MM.1S (cell line): ENCODE measurements at places on chromosomes 12 and 14.

GRCh38 chr12:115364921-115365320, 680.9 kb upstream of the TBX3 start:
- DNase-seq: no peak

GRCh38 chr12:130879212-130879686, 7.4 kb downstream of the RAN start:
- peak; percentile 78 for DNase-seq

DNA sequence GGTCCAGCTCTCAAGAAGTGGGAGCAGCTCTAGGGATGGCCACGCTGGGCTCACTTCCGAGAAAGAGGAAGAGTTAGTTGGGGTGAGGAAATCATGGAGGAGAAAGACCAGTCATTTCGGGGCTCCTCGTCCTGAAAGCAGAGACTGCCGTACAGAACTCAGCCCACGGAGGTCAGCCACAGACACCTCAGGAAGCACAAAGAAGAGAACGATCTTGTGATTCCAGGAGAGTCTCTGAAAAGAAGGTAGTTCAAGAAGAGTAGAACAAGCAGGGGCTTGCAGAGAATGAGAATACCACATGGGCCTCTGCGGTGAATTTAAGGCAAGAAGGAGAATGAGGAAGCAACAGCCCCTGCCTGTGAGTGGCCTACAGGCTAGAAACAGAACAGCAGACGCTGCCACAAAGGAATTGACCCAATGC, 311.9 kb downstream of the CACNA1C start:
- DNase-seq: no peak

DNA sequence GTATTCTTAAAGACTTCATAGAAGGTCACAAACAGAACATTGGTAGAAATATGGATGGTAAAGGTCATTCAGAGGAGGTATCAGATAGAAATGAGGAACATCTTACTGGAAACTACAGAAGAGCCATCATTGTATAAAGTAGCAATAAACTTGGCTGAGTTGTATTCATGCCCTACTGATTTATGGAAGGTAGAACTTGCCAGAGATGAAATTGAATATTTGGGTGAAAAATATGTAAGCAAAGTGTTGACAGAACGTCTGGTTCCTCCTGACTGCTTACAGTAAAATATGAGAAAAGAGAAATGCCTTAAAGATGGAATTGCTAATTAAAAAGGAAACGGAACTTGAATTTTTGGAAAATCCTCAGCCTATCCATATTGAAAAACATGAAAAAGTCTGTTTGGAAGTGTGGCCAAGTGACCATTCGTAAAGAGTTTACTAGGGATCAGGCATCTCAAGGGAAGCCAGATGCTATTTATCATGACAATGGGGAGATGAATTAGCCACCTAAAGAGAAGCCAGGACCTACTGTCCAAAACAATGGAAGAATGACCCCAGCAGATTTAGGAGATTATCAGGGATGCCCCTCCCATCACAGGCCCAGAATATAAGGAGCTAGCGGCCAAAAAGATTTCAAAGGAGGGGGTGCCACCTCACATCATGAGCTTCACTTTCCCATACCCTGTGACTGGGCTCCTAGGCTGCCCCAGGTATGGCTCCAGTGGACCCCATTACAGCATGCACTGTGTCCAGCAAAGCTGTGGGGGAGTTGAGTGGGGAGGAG, 189.3 kb downstream of the ITPR2 start:
- DNase-seq: no peak

DNA sequence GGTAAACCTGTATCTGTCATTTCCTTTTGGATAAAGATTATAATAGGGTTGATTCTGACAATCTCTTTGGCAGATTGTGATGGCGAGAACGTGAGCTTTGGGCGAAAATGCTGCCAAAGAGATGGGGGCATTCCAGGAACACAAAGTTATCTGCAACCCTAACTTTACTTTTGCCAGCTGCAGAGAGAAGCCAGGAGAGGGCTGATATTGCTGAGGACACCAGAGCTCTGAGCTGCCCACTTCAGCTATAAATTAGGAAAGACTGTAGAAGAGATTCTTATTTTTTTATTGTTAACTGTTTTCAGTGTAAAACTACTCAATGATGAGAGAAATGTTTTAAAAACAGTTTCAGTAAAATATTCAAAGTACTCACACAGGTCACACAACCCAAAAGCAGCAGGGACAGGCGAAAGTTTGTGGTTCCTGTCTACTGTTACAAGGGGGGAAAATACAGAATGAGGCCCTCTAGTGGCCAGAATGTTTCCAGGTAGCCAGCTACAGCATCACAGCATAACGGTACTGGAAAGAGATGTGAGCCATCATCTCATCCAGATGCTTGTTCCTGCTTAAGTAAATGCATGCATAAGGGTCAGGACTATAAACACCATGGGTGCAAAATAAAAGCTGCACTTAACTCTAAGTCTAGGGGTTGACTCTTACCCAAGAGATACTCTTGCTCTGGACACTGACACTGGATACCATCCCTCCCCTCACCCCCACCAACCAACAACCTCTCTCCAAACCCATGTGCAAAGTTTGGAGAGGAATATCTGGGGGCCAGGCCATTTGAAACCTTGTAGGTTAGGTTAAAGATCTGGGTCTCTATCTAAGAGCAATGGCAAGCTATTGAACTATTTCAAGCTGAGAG, 498.4 kb downstream of the RMST start:
- DNase-seq: peak; percentile 51

DNA sequence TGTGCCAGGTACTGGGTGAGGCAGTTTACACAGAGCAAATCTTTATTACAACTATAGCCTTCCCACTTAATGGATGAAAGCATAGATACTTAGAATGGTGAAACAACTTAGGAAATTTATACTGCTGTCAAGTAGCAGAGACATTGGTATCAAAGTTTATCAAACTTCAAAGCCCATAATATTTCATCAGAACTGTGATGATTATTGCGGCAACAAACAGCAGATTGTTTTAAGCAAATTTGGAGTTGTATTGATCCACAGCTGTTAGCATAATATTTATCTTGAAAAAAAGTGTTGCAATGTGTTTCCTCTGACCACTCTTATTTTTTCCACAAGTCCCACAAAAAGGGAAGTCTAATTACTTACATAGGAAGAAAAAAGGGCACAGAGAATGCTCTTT, 2.0 kb upstream of the SLCO1B3 start:
- DNase-seq: no peak

GRCh38 chr14:24556756-24557155, 19.3 kb downstream of the CTSG start:
- DNase-seq: peak; percentile 72
